NCI-H1048 (cell line): ENCODE measurements at places on chromosomes 3 and 15.

DNA sequence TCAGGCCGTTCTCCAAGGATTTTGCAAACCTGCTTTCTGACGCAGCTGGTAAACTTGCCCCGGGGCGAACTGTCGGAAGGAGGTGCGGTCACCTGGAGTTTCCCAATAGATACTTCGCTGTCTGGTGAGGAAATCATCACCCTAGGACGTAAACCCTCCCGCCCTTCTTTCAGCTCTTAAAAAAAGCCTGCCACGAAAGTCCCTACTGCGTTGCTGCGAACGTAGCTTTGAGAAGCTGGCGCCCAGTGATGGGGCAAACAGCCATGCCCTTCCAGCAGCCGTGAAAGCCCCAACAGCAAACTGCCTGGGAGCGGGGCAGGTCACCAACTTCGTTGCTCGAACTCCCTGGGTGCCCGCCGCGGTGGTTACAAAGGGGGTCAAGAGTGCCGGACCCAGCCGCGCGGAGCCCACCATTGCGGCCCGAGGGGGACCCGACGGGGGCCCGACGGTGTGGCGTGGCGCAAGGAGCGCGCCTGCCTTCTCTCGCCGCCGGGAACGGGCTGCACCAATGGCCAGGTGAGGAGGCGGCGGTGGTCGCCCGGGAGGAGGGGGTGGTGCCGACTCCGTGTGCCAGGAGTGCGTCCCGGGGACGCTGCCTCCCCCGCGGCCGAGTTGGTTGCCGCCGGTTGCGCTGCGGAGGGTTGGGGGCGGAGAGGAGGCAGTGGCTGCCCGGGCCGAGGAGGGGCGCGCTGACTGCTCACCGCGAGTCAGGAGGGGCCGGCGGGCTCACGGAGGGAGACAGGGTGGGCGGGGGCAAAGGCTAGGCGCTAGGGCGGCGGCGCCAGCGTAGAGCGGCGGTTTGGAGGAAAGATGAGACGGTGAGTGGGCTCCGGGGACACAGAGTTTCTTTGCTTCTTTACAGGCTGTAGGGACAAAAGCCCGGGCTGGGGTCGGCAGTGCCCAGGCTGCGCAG lies at the start of gene PHLDB2:
PHLDB2 (plus strand) TSS at position 205 of the 913 bp plus-strand sequence. CDS start 24,813 bp downstream, outside the sequence.
- no peak for DNase-seq

DNA sequence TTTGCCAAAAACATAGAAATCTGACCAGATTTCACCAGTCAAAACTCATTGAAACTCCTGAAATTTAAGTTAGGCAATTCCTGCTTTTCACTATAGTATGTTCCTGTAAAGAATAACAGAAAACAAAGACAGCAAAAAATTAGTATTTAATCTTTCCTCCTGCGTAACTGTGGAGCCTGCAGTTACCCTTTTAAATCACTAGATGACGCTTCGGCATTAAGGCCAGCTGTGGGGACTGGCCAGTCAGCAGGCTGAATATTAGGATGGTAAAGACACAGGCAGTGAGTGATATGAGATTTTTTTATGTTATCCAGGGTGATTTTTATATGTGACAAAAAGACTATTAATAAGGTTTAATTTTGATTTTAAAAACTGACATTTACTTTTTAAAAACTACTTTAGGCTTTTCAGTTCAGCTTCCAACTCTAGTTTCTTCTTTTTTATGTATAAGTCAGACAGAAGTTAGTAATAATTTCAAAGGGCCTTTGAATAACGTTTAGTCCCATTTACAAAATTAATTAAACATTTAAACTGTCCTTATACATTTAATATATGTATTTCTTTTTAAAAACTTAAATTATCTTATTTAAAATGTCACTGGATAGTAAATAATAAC lies 165.1 kb downstream of the PPM1L start:
- DNase-seq = no peak

- DNase-seq = peak; percentile 71
Observed at GRCh38 chr15:63447017-63447676, 57.2 kb upstream of the USP3 start.

DNA sequence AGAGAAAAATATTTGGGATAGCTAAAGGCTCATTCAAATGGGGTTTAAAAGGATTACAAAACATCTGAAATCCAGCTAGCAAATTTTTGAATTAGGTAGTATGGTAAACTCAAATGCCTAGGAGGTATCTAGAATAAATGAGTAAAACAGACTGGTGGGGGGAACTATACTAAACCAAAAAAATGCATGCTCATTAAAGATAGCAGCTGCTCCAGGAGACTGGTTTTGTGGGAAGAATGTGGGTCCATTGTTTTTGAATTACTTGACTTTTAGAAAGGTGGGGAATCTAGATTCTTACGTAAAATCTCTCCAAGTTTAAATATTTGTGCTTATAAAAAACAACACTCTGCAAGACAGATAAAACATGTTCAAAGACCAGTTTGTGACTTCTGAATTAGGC lies 73.8 kb downstream of the LEKR1 start:
- DNase-seq = no peak

- no peak for DNase-seq
Observed at GRCh38 chr3:128597900-128598299, 52.7 kb downstream of the RPN1 start.

GRCh38 chr15:34613301-34613700 lies 29.9 kb upstream of the GOLGA8B start:
- no peak for DNase-seq

- no peak for DNase-seq
Observed at GRCh38 chr3:50408443-50408944, 49.2 kb upstream of the TMEM115 start.

DNA sequence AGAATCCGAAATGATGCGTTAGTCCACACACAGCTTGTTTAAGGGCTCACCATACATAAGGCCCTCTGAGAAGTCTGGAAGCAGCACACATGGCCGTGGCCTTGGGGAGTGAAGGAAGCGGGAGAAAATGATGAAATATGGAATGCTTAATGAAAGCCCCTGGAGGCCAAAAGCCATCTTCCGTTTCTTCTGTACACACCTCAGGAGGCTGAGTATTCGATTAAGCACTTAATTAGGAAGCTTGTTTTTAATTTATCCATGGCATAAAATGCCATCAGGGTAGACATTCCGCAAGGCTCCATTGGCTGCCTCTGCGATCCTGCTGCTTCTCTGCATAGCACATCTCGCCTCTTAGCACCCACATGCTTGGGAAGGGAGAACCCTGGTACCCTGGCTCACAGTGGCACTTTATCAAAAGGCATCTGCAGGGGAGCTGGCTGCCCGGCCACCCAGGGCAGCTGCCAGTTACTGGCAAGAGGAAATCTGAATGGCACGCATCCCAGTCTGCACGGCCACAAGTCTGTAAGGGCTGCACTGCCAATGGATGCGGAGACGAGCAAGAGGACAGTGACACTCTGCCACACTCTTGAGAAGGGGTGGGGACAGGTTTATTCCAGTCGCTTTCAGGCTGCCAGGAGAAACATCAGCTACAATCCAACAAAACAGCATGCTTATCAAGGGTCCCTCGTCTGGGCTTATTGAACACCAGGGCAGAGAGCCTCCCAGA lies 356.2 kb downstream of the OCA2 start:
- no peak for DNase-seq

GRCh38 chr3:132283440-132283839 lies 33.8 kb upstream of the ACP3 start:
- DNase-seq = no peak

- DNase-seq = no peak
Observed at GRCh38 chr3:181075098-181075497, 85.6 kb upstream of the DNAJC19 start.

DNA sequence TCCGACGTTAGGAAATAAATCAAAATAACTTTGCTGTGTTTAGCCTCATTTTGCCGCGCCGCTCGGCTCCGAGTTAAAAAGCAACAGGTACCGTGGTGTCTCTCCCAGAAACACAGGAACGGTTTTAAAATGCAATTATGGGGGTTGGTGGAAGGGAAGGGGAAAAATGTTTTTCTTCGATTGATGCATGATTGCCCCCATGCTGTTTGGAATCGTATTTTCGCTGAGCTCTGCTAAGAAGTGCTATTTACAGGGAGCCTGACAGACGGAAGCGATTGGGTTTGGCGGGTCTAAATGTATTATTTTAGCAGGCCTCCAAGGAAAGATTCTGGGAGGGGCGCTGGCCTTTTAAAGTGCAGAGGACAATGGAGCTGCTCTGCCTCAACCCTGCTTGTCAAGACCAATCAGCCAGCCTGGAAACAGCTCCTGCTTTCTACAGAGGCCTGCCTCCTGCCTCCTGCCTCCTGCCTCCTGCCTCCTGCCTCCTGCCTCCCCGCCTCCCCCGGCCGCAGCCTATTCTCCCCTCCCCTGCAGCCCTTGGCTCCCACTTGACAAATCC lies 156.7 kb upstream of the TLE3 start:
- no peak for DNase-seq

- DNase-seq = no peak
Observed at GRCh38 chr3:131371688-131372066, 9.9 kb upstream of the NUDT16 start.

DNA sequence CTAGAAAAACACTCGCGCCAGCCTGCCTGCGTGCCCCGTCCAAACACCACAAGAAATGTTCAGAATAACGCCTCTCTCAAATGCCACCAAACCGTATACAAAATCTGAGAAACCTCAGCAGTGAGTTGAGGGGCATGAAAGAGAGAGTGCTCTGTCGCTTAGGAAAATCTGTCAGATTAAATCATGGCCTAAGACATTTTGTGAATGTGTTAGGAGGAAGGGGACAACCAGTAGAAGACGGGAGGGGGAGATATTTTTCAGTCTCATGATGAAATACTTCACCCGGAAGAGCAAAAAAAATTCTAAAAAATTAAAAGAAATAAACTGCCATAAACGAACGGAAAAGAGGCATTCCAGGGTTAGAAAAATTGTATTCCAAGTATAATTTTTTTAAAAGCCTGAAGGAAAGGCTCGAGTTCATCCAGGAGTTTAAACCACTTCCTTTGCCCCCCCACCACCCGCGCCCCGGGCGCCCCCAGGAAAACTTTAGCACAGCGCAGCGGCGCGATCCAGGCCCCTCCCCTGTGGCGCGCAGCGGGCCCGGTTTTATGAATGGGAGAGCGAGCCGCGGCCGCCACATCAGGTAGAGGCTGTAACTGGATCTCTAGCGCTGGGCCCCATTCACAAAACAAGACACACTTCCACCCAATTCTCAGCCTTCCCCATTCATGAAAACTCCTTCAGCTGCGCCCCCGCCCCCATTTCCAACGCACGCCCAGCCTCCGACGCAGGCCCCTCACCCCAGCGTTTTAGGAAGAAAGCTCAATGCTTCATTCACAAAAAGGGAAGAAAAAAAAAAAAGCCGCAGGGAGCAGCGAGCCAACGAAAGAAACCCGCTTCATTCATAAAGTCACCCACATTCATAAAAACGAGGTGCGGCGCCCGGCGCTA lies 1.4 kb downstream of the ETV5 start:
- peak; percentile 12 for DNase-seq

DNA sequence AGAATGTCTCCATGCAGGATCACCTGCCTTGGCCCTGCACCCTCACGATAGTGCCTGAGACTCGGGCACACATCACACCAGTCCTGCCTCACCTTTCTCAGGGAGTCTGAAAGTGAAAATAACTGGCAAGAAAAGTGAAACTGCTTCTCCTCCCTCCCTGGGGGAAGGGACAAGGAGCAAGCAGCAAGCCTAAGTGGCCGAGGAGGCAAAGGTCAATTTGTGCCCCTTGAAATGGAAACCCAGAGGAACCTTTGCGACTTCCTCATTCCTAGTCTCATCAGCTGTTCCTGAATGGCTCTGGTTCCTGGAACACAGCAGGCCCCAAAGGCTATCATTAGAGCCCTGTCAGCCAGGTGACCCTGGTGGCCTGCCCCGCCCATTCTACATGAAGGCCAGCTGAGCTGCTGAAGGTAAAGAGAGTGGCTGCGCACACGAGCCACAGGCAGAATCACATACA lies 28.0 kb upstream of the SLCO2A1 start:
- DNase-seq = no peak

DNA sequence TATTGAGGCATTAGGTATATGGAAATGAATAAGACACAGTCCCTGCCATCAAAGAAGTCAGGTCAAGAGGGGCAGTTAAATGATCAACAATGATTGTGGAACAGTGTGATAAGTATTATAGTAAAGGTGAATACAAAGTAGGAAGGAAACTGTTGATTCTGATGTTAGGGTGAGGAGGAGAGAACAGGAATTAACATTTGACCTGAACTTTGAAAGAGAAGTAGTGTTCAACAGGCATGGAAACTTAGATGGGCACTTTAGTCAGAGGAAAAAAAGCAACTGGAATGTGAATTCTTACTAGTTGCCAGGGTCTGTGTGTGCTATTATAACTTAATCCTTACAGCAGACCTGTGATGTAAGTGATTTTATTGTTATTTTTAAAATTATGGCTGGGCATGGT lies 17.6 kb downstream of the HACD3 start:
- no peak for DNase-seq

- no peak for DNase-seq
Observed at GRCh38 chr3:29587340-29587739, 306.5 kb downstream of the RBMS3 start.

GRCh38 chr3:53161820-53162671 lies 1.0 kb downstream of the PRKCD start:
- DNase-seq = no peak

- DNase-seq = no peak
Observed at GRCh38 chr3:115760716-115761115, 137.4 kb downstream of the GAP43 start.

DNA sequence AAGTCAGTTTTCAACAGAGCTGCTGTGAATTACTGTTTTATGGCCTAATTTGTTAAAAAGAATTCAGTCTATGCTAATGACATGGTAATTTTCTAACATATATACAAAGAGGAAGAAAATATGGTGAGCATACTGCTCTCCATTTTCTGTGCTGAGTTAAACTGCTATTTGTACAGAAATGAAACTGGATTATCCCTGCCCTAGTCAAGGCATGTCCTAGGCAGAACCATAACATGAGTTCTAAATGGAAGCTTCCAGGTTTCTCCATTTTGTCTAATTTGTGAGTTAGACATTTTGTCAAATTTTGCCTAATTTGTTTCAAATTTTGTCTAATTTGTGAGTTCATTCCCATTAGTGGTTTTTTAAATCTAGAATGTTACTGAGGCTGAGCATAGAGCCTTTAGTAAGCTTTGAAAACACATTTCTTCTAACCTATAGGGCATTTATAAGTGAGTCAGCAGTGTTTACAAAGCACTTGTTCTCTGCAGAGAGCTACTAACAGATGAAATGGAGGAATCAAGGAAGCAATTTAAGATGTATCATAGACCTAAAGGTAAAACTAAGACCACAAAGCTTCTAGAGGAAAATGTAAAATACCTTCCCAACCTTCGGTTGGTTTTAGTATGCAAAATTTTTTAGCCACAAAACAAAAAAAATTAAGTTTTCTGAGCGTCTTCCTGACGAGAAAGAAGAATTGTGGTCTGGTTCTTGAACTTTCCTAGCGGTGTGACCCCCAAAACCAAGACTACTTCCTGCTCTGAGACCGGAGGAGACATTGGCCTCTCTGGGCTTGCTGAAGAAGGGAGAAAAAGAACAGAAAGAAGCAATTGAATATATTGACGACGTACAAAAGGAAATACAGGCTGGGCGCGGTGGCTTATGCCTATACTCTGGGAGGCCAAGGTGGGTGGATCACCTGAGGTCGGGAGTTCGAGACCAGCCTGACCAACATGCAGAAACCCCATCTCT lies 9.8 kb downstream of the P2RY14 start:
- no peak for DNase-seq

- no peak for DNase-seq
Observed at GRCh38 chr3:43256714-43257461, 29.5 kb upstream of the SNRK start.
